ENCODE measurements at places on chromosomes 6 and 20. TPM values are rescaled to one million over a fixed set of nuclear protein-coding genes. Genes with fewer than 3 reads are reported as not detected.
A peak's percentile ranks its signal among the peaks of the same experiment; 100 is the strongest.

DNA sequence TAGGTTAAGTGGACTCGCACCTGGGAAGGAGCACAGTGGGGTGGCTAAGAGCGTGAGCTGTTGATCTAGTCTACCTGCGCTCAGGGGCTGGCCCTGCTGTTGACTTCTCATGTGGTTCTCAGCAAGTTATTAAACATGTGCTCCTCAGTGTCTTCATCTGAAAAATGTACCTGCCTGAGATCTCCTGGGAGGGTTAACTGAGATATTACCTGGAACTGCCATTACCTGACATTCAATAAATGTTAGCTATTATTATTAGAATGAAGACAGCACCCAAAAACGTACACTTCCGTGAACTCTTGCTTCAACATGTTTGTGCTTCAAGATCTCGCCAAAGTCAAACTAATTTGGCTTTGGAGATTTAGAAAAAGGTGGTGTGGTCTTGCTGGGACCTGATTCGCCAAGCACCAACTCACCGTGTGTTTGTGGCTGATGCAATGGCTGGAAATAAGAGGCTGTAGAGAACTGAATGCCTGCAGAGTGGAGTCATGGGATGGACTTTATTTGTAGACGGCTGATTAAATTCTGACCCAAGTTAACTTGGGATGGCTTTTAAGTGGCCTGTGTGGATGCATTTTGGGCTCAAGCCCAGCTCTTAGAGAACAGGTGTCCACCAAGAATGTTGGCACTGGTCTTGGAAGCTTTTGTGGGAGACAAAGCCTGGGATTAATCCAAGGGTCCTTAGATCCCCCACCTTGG, 692.9 kb downstream of the QKI start:
- no peaks in the 10 kb centered on the region for H3K4me1 ChIP-seq
- no peaks in the 10 kb centered on the region for H3K27me3 ChIP-seq
- no peaks in the 10 kb centered on the region for H3K36me3 ChIP-seq

DNA sequence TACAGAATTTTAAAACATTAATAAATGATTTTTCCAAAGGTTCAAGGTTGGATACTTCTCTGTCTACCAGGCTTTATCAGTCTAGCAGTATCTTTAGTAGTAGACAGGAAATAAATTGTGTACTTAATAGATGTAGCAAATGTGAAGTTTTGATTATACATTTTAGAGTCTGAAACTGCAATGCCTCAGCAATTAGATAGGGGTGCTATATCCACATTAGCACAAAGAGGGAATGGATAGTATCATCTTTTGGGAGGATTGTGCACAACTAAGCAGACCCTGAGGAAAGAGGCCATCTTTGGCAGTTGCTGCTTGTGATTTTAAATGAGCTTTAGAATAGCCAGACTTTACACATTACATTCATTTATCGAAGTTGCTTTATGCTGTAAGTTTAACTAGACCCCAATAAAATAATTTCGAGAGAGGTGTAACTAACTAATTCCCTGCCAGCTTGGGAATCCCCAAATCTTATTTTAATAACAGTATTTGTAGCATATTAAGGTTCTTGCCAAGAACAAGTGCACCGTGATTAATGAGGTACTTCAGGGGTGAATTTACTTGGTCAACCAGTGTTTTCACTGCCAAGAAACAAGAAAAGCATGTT, 2.8 kb downstream of the KCNQ5 start:
- peaks cover 14% of the 10 kb centered on the region for H3K4me1 ChIP-seq
- DNase-seq: no peak
- H3K27ac ChIP-seq: no peak overlapping the region
- H3K36me3 ChIP-seq: no peaks in the 10 kb centered on the region
- no peaks in the 10 kb centered on the region for H3K27me3 ChIP-seq

GRCh38 chr6:83615025-83615999, 93.6 kb downstream of the SNAP91 start:
- H3K36me3 ChIP-seq: no peaks in the 10 kb centered on the region
- H3K4me1 ChIP-seq: no peaks in the 10 kb centered on the region
- no peak overlapping the region for H3K27ac ChIP-seq
- no peak for DNase-seq
- H3K4me3 ChIP-seq: no peak overlapping the region

DNA sequence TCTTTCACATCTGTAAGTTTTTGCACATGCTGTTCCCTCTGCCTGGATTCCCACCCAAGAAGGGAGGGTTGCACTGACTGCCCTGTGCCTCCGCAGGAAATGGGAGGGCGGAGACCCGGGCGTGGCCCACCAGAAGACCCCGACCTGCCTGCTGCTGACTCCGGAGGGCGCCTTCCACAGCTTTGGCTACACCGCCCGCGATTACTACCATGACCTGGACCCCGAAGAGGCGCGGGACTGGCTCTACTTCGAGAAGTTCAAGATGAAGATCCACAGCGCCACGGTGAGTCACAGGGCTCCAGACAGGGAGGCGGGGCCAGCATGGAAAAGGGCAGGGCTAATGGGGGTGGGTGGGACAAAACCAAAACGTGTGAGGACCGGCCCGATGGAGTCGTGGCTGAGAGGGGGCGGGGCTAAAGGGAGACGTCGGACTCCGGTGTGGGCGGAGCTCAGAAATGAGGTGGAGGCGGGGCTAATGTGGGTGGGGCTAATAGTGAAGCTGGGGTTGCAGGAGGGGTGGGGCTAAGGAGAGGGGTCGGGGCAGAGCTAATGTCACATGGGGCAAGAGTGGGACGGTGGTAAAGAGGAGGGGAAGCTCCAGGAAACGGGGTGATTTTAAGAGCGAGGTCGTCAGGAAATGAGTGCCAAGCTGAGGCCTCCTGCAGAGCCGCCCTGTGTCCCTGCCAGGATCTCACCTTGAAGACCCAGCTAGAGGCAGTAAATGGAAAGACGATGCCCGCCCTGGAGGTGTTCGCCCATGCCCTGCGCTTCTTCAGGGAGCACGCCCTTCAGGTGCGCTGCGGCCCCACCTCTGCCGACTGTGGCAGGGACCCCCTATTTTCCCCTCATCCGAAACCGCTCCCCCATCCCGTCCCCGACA, 12.6 kb downstream of the HSPA12B start:
- no peaks in the 10 kb centered on the region for H3K36me3 ChIP-seq
- no peaks in the 10 kb centered on the region for H3K27me3 ChIP-seq
- H3K27ac ChIP-seq: no peak overlapping the region
- H3K4me3 ChIP-seq: peak overlapping the region; percentile 49

DNA sequence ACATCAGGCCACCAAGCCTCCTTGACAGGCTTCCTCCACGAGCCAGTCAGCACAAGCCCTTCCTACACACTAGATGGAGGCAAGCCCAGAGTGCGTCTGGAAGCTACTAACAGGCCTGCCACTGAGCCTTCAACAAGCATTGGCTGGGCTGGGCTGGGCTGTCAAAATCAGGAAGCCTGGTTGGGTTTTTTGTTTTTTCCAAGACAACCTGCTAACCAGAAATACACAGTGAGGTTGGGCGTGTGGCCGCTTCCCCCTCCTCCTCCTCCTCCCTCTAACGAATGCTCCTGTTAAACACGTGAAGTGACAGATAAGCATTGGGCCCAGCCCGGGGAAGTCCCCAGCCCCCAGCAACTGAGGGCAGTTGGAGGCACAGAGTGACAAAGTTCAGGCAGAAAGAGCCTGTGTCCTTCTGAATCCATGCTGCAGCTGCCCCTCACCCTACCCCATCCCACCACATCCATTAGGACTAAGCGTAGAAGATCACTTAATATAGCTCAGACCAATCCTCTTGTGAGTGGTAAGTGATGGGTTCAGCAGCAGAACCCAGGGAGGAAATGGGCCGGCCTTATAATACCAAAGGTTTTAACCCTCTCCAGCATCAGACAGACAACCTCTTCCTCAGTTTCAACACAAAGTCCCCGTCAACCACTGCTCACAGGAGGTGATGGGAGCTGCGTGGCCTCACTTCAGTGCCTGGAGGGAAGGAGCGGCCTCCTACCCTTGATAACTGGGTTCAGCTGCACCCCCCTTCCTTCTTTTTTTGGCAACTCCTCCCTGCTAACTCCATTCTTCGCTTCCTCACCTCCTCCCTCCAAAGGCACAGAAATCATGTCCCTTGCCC, 1.1 kb downstream of the NFATC2 start:
- H3K4me3 ChIP-seq: peak overlapping the region; percentile 69
- peaks cover 28% of the 10 kb centered on the region for H3K4me1 ChIP-seq
- no peaks in the 10 kb centered on the region for H3K27me3 ChIP-seq
- DNase-seq: peak; percentile 42
- no peaks in the 10 kb centered on the region for H3K36me3 ChIP-seq

DNA sequence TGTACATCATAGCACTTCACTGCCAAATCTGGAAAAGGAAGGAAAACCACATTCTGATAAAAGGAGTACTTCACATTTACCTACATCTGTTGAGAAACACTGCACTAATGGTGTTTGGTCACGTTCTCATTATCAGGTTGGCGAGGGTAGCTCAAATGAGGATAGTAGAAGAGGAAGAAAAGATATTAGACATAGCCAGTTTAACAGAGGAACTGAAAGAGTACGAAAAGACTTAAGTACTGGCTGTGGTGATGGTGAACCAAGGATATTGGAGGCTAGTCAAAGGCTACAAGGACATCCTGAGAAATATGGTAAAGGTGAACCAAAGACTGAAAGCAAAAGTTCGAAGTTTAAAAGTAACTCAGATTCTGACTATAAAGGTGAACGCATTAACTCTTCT, 32.0 kb upstream of the GJA10 start:
- H3K27me3 ChIP-seq: no peaks in the 10 kb centered on the region
- peaks cover 41% of the 10 kb centered on the region for H3K36me3 ChIP-seq
- no peaks in the 10 kb centered on the region for H3K4me1 ChIP-seq
- DNase-seq: no peak
- no peak overlapping the region for H3K27ac ChIP-seq
- H3K4me3 ChIP-seq: no peak overlapping the region

GRCh38 chr20:52060794-52061714, 130.5 kb downstream of the ZFP64 start:
- H3K4me3 ChIP-seq: no peak overlapping the region
- DNase-seq: no peak
- H3K27me3 ChIP-seq: no peaks in the 10 kb centered on the region

GRCh38 chr20:63773571-63774241, 34.1 kb downstream of the SLC2A4RG start:
- H3K4me1 ChIP-seq: no peaks in the 10 kb centered on the region
- no peaks in the 10 kb centered on the region for H3K27me3 ChIP-seq
- DNase-seq: no peak
- H3K36me3 ChIP-seq: no peaks in the 10 kb centered on the region
- no peak overlapping the region for H3K4me3 ChIP-seq

DNA sequence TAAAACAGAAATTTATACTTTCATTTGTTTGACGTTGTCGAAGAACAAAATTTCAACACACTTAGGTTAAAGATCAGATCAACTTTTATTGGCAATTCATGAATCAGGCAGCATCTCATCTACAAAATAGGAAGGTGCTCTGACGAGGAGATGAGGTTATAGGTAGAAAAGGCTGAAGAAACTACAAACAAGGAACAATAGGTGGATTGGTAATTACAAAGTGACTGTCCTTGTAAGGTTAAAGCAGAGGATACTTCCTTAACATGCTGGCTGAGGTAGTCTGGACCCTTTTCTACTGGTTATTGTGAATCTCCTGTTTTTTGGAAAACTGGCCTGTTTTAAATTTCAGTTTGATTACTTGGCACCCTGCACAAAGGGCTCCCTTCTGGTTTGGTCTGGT, 32.5 kb upstream of the TRIM27 start:
- no peaks in the 10 kb centered on the region for H3K27me3 ChIP-seq
- no peak for DNase-seq
- H3K4me3 ChIP-seq: no peak overlapping the region

GRCh38 chr20:62360854-62361798, 6.0 kb downstream of the LAMA5 start:
- no peaks in the 10 kb centered on the region for H3K27me3 ChIP-seq
- no peaks in the 10 kb centered on the region for H3K36me3 ChIP-seq

GRCh38 chr20:44097521-44098255, 89.3 kb downstream of the JPH2 start:
- no peaks in the 10 kb centered on the region for H3K27me3 ChIP-seq
- no peak for DNase-seq
- H3K4me1 ChIP-seq: no peaks in the 10 kb centered on the region
- no peak overlapping the region for H3K4me3 ChIP-seq

DNA sequence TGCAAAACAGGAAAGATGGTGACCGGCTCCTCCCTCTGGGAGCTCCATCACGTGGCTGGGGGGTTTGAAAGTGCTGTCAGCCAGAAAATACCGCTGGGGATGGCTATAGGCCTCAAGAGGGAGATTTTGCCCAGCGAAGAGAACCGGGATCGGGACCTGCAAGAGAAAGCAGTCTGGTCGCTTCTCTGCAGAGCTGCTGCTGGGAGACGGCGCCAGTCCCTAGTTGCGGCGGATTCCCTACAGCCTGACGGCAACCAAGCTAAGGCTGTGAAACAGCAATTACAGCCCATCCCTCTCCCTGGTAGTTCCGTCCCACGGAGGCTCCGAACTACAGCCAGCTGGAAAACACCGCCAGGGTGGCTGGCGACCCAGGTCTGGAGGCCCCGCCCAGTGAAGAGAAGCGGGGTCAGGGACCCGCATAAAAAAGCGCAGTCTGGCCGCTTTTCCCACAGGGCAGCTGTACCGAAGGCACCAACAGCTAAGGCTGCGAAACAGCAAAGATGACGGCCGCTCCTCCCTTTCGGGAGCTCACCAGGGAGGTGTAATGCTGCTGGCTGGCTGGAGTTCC, 238.1 kb upstream of the IRAK1BP1 start:
- H3K27me3 ChIP-seq: no peaks in the 10 kb centered on the region
- no peaks in the 10 kb centered on the region for H3K36me3 ChIP-seq
- peak overlapping the region; percentile 64 for H3K4me3 ChIP-seq

- no peak for DNase-seq
- no peaks in the 10 kb centered on the region for H3K36me3 ChIP-seq
- H3K27me3 ChIP-seq: no peaks in the 10 kb centered on the region
- no peak overlapping the region for H3K4me3 ChIP-seq
- H3K27ac ChIP-seq: no peak overlapping the region
Observed at GRCh38 chr6:142621822-142622221, 320.0 kb downstream of the ADGRG6 start.

- H3K4me1 ChIP-seq: peaks cover 9% of the 10 kb centered on the region
- no peaks in the 10 kb centered on the region for H3K36me3 ChIP-seq
- no peak overlapping the region for H3K27ac ChIP-seq
- H3K4me3 ChIP-seq: no peak overlapping the region
Observed at GRCh38 chr6:16217156-16217721, 21.1 kb upstream of the GMPR start.

- no peaks in the 10 kb centered on the region for H3K36me3 ChIP-seq
- no peaks in the 10 kb centered on the region for H3K27me3 ChIP-seq
- no peak overlapping the region for H3K4me3 ChIP-seq
- no peak for DNase-seq
Observed at GRCh38 chr20:59822291-59823029, 111.0 kb downstream of the SYCP2 start.

NHLRC1 gene
- total RNA-seq: 0.85 TPM

DEFB124 gene
- not detected for total RNA-seq

GRM1 gene
- 0.54 TPM for total RNA-seq

ADGB gene
- total RNA-seq: not detected

SNAP91 gene
- 3.0 TPM for total RNA-seq

BFSP1 gene
- 3.0 TPM for total RNA-seq

Data from thoracic aorta (tissue), 2 donors.